ENCODE measurements at places on chromosomes 2 and 18.

DNA sequence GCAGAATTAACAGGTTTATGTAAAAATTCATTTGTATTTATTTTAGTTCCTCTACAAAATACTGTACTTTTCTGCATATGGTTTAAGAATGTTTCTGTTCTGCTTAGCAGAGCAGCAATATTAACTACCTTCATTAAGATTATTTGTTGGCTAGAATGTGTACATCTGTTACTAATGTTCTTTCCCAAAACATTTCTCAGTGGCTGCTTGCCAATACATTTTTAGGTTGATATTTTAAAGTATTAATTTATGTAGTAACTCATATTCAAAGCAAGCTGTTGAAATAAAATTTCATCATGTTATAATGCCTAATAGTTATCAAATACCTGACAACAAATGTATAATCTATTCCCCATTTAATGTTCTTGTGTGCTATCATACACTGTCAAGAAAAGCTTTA lies 40.3 kb downstream of the PRKD3 start:
- no peak for DNase-seq

DNA sequence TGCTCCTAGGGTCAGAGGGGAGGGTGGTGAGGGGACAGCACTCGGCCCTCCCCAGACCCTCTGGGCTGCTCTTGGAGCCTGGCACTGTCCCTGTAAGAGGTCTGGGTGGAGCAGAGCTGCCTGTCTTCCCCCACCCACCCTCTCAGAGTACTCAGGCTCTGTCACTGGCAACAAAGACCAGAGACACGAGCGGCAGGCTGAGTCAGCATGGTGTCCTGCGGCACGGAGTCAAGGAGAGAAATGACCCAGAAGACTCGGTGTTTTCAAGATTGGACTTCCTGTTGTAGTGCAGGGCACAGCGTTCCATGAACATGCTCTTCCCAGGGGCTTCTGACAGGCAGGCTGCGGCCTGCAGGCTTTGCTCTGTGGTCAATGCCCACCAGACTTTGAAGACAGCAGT lies 19.9 kb downstream of the SIGLEC15 start:
- no peak for DNase-seq

- no peak for DNase-seq
Observed at GRCh38 chr18:59374128-59374527, 15.1 kb upstream of the LMAN1 start.

- no peak for DNase-seq
Observed at GRCh38 chr2:169933124-169933711, 106.0 kb downstream of the UBR3 start.

- DNase-seq, result no peak
Observed at GRCh38 chr2:119746836-119747686, 12.7 kb upstream of the PTPN4 start.

DNA sequence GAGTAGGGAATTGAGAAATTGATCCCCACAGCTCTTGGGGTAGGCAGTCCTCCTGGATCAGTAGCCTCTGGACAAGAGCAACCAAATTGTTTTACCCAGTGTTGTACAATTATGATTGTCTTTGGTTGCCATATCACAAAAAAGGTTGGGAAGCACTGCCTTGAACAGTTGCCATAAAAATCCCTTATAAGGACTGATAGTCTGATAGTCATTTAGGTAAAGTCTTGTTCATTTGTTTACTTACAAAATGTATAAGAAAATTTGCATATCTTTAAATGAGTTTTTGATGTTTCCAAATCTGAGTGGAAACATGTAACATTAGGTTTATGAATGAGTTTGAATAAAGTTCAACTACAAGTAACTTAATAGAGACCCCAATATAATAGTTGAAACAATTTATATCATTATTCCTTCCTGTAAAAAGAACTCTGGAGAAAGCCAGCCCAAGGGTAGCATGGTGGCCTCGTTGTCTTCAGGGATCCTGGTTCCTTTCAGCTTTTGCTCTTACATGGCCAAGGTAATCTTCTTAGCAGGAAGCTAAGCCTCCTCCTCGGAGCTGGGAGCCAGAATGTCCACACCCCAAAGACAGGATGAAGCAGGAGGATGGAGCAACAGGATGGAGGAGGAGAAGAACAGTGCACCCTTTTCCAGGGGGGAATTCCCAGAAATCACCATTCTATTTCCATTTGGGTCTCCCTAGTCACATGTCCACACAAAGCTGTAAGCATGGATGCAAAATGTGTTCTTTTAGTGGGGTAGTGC lies 35.7 kb upstream of the NEMP2 start:
- no peak for DNase-seq

- DNase-seq, result no peak
Observed at GRCh38 chr2:10220045-10220901, 82.4 kb upstream of the HPCAL1 start.

DNA sequence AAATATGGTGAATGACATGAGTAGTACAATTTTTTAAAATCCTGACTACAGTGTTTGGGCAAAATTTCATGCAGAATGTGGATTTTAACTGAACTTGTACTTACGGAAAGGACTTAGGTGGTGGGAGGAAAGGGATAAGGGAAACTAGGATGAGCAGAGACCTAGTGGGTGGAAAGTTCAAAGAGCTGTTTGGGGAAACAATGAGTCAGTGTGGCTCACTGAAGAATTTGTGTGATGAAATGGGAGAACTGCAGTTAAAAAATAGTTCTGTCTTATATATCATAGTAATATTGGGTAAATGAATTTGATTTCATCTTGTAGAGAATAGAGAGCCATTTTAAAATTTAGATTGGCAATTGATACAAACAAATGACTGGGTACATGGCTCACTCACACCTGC lies 220.1 kb upstream of the CTAGE1 start:
- DNase-seq, result no peak

- DNase-seq, result no peak
Observed at GRCh38 chr2:221197225-221197856, 374.8 kb downstream of the EPHA4 start.

DNA sequence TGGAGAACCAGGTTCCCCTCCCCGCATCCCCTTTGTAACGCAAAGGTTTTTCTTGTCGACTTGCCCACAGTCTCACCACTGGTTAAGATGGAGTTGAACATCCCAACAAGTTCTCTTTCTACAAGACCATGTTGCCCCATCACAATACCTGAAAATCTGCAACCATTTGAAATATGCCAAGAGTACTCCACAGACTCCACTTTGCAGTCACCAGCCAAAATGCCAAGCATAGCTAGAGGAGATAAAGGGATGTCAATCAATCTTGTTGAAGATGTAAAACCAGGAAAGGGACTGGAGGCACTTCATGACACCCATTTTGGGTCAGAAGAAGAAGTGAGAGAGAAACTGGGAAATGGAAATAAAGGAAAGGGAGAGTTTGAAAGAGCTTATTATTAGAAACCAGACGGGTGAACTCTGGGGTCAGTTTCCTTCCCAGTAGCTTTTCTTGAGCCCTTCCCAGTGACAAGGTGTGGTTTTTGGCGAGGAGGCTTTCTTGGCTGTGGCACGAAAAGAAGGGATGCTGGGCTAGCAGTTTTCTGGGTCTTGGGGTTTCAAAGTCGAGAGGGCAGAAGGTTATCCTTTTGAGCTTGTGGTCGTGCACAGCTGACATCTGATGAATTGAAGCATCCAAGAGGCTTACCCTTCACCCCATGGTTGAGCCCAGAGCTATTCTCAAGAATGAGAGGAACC lies 79.3 kb downstream of the ACAA2 start:
- DNase-seq, result no peak

DNA sequence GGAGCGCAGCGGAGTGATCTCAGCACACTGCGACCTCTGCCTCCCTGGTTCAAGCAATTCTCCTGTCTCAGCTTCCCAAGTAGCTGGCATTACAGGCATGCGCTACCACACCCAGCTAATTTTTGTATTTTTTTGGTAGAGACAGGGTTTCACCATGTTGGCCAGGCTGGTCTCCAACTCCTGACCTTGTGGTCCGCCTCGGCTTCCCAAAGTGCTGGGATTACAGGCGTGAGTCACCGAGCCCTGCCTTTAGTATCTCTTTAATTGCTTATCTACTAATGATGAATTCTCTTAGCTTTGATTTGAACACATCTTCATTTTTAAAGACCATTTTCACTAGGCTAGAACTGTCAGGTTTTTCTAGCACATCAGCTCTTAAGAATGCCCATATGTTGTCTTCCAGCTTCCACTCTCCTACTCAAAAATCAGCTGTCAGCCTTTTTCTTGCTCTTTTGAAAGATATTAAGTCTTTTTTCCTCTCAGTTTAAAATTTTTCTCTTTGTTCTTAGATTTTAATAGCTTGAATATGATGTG lies 16.1 kb upstream of the MFSD2B start:
- DNase-seq, result no peak

GRCh38 chr2:29443151-29443550 lies 327.9 kb downstream of the CLIP4 start:
- no peak for DNase-seq

- no peak for DNase-seq
Observed at GRCh38 chr18:61653823-61654551, 238.8 kb downstream of the RNF152 start.

- no peak for DNase-seq
Observed at GRCh38 chr2:75066121-75066902, 107.9 kb downstream of the POLE4 start.

- DNase-seq, result no peak
Observed at GRCh38 chr2:179636995-179637394, 224.4 kb downstream of the ZNF385B start.

GRCh38 chr2:198452327-198452726 lies 647.9 kb downstream of the PLCL1 start:
- DNase-seq, result no peak

DNA sequence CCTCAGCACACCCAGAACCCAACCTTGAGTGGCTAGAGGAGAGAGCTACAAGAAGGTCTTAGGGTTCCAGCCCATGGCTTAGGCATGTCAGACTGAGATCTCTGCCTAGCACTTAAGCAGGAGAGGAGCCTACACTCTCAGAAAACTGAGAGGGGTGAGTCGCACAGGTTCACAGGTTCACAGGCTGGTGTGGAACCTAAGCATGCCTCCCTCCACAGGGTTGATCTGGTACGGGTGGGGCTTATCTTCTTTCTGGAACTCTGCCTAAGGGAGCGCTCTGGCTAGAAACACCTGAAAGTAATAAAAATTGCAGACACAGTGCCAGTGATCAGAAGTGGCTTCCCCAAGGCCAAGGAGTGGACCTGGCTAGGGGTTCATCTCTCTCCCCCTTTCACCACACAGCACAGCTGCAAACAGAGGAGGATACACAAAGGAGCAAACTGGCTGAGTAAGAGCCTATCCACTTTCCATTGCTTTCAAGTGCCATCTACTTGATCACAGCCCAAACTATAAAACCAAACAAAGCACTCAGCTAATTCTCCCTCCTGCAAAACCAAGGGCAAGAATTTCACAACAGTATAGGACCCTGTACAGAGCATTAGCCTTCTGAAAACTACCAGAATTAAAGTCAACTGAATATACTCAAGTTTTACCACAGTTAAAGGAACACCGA lies 481.9 kb upstream of the SETBP1 start:
- no peak for DNase-seq

DNA sequence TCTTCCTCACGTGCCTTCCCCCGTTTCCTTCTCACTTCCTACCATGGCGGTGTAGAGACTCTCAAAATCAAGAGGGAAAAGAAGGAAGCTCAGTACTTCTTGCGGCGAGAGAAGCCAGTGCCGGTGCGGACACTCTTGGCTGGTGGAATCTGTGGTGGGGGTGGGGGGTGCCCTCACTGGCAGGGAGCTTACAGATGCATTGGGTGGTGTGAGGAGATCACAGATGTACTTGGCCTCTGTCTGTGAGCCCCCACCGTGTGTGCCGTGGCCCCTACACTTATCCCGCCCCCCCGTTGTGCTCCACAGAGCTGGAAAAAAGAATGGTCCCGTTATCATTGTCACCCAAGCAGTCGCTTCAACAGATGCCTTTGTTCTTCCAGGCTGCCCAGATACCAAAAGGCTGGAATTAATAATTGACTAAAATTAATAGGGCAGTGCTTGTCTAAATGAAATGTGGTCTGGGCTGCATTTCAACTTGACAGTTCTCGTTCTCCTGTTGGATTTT lies 79.8 kb downstream of the VAPA start:
- no peak for DNase-seq

DNA sequence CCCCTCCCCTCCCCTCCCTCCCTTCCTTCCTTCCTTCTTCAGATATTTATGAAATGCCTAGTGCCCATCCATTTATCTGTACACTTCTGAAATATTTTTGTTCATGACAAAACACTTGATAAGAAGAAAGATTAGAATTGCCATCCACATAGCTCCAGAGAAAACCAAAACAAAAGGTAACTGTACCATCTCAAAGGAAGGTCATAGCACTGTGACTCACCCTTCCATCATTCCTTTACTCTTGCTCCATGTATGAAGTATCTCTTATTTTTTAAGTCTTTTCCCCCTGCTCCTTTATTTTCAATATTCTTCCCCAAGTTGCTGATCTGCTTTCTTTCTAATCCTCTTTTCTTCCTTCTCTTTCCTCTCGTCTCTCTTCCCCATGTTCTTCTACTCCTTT lies 9.9 kb downstream of the CNTNAP5 start:
- no peak for DNase-seq

GRCh38 chr2:8281950-8282857 lies 399.7 kb upstream of the ID2 start:
- DNase-seq, result no peak

GRCh38 chr2:37167636-37168180 lies 10.9 kb upstream of the EIF2AK2 start:
- no peak for DNase-seq

DNA sequence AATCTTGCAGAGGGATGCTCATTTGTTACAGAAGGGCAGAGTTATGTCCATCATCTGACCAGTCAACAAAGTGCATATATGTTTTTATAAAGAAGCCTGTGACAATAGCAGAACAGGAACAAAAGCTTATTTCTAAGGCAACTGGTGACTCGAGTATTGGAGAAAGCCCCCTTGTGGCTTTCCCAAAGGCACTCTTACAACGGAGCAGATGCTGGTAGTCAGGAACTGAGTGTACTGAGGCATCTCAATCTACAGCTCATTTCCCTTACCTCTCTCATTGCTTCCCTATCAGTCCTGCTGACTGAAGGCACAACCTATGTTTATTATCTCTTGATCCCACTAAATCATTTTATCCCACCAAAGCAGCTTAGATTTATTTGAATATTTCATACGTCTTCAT lies 557.1 kb upstream of the CHAC2 start:
- DNase-seq, result no peak

GRCh38 chr2:207253666-207254345 lies 88.1 kb upstream of the KLF7 start:
- DNase-seq, result no peak

GRCh38 chr2:114762376-114762775 lies 319.9 kb downstream of the DPP10 start:
- no peak for DNase-seq

- no peak for DNase-seq
Observed at GRCh38 chr2:233003658-233004555, 9.1 kb downstream of the NGEF start.

GRCh38 chr2:105376789-105377240 lies 22.0 kb downstream of the FHL2 start:
- DNase-seq, result no peak

DNA sequence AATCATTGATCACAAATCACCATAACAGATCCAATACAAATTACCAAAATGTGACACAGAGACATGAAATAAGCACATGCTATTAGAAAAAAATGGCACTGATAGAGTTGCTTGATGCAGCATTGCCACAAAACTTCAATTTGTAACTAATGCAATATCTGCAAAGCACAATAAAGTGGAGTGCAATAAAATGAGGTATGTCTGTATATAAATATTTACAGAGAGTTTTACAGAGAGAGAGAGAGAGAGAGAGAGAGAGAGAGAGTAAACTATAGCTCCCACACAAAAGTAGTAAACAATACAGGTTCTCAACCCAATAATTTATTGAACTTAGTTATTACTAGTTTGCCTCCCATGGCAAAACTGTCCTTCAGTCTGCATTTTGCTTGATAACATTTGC lies 1807.0 kb downstream of the SUCLG1 start:
- DNase-seq, result no peak

Measured in keratinocyte (primary cell).